ENCODE measurements at places on chromosomes 1 and 21. TPM values are rescaled to one million over a fixed set of nuclear protein-coding genes. Genes with fewer than 3 reads are reported as not detected.

The KCNK2 gene
- total RNA-seq = 43.7 TPM

The RBM15 gene
- 48.1 TPM for total RNA-seq

The S100A7 gene
- not detected for total RNA-seq

The TAF1A gene
- 27.4 TPM for total RNA-seq

The WDR64 gene
- 0.10 TPM for total RNA-seq

The RGS1 gene
- total RNA-seq = 0.52 TPM

DNA sequence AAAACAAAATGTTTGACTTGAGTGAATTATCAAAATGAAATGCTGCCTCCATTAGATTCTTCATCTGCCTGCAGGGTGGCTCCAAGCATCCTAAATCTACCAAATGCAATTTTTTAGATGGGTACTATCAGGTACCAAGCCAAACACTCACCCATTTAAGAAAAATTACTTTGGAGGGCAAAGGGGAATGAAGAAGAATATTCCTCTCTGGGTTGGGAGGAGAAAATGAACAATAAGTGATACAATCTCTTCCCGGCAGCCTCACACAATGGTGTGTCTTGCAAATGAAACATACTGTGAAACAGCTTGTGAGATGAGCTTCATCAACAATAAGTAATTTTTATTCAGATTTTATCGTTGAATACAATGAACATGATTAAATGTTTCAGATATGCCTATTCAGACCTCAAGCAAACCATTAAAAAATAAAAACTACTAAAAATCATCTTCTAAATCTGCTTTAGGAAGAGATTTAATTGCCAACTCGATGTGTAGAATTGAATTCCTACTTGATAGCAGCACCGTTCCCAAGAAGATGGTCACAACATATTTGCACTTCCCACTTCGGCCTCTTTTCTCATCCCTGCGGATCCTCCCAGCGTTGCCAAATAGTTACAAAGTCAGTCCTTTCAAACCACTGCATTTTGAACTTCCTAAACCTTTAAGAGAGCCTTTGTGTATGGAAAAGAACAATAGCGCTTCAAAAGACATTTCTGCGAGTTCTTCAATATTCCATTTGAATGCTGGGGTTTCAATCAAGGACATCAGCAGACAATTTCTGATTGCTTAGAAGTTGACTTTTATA lies 2.7 kb downstream of the DAB1 start:
- no peak for ATAC-seq

DNA sequence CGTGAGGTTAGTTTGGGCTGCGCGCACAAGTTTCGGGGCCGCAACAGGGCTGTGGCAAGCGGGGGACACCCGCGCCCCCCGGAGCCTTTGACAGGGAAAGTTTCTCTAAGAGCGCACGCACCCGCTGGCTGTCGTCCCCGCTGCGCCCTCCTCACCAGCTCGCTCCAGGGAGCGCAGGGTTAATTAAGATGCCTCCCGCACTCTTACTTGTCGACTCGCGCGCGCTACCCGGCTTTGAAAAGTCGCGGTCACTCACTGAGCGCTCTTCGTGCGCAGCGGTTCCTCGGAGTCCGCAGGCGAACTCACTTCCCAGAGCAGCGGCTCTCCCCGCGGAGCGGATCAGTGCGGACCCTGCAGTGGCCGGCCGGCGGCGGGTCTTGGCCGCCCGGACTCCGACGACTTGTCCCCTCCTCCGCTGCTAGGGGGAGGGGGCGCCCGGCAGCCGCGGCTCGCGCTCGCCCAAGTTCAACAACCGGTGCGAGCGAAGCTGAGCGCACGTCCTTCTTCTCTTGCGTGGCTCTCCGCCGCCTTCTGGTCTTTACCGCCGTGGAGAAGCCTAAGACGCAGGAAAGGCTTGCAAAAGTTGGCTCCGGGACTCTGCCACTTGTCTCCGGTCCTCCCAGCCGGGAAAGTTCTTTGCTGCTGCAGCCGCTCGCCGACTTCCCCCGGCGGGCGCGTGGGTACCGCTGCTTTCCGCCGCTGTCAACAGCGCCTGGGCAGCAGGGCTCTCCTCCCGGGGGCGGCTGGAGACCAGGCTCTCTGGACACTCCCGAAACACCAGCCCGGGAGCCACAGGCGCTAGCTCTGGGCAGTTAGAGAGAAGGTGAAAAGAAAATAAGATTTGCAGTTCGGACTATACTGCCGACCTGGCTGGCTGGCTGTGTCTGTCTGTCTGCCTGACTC lies 506 bp downstream of the JUN start:
- ATAC-seq = peak; percentile 13

- ATAC-seq = no peak
Observed at GRCh38 chr1:18012686-18013085, 94.9 kb upstream of the IGSF21 start.

DNA sequence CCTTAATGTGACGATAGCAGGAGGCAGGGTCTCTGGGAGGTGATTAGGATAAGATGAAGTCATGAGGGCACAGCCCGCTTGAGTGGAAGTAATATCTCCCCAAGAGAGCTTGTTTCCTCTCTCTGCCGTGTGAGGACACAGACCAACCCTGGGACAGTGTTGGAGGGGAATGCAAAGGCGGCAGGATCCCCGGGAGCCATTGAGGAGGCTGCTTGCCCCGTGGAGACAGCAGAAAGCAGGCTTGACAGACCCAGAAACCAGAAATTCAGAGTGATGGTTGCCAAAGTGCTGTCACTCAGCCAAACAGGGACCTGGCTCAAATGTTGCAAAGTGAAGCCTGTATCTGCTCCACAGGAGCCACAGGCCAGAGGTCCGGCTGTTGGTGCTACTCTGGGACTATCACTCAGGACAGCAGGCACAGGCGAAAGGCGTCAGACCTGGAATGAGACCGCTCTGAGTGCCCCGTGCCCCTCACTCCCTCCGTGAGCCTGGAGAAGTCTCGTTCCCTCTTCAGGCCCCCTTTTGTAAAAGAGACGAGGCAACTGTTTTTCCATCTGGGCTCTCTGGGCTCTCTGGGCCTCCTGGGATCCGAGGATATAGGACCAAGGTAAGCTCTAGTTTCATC lies 96.6 kb upstream of the VANGL1 start:
- no peak for ATAC-seq

- ATAC-seq = no peak
Observed at GRCh38 chr1:219732814-219733491, 120.0 kb upstream of the ZC3H11B start.

GRCh38 chr1:183025782-183026774 lies 2.9 kb downstream of the LAMC1 start:
- no peak for ATAC-seq

- ATAC-seq = peak; percentile 5
Observed at GRCh38 chr1:32701421-32701911, 1.1 kb downstream of the SYNC start.

- peak; percentile 82 for ATAC-seq
Observed at GRCh38 chr1:53182111-53182593, 14.5 kb upstream of the CPT2 start.

- ATAC-seq = peak; percentile 37
Observed at GRCh38 chr1:156725683-156726280, 2.5 kb upstream of the METTL25B start.

DNA sequence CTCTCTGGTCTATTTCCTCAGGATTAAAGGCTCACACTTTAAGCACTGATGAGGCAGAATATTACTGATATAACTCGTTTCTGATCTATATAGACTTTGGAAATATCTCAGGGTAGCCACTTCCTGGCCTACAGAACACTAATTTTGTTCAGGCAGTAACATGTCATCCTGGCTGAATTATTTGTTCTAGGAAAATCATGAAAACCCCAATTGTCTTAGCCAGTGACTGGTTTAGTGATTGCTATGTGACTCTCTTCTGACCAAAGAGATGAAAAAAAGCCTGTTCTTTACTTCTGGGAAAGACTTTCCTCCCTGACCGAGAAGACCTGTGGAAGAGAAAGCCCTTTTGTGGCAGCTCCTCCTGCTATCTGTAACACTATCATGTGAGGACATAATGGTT lies 453.7 kb downstream of the SETD4 start:
- no peak for ATAC-seq

DNA sequence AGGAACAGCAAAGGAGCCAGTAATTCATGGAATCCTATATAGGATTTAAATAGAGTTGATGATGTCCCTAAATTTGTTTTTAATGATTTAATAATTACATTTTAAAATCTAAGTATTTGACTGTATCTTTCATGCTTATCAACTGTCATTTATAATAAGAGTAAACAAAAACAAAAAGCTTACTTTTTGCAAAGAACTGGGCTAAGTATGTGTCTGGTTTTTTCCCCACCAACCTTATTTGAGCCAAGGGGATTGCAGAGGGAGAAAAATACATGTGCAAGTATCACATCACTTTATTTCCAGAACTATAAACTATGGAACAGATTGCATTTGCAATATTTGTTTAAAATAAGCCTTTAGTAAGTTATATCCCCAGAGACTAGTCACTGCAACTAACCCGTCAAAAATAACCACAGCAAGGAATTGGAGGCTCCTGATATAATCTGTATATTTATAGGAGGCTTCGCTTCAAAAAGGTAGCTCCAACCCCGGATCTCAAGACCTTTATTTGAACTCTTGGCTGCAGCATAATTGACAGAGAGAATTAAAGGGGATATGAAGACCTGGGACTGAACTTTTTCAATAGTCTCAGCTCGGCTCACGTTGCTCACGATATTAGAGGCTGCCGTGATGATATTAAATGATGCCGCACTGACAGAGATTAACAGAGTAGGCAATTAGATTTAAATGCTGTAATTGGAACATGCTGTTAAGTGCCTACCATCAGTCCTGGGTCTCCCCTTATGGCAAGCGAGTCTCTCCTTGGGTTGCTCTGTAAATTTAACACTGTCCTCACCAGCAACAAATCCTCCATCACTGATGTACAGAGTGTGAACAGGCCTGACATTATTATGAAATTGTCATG lies 329.1 kb upstream of the NFIA start:
- peak; percentile 42 for ATAC-seq

- peak; percentile 55 for ATAC-seq
Observed at GRCh38 chr1:1599030-1599934, 653 bp downstream of the FNDC10 start.

GRCh38 chr1:198440842-198441241 lies 99.6 kb downstream of the ATP6V1G3 start:
- peak; percentile 57 for ATAC-seq

DNA sequence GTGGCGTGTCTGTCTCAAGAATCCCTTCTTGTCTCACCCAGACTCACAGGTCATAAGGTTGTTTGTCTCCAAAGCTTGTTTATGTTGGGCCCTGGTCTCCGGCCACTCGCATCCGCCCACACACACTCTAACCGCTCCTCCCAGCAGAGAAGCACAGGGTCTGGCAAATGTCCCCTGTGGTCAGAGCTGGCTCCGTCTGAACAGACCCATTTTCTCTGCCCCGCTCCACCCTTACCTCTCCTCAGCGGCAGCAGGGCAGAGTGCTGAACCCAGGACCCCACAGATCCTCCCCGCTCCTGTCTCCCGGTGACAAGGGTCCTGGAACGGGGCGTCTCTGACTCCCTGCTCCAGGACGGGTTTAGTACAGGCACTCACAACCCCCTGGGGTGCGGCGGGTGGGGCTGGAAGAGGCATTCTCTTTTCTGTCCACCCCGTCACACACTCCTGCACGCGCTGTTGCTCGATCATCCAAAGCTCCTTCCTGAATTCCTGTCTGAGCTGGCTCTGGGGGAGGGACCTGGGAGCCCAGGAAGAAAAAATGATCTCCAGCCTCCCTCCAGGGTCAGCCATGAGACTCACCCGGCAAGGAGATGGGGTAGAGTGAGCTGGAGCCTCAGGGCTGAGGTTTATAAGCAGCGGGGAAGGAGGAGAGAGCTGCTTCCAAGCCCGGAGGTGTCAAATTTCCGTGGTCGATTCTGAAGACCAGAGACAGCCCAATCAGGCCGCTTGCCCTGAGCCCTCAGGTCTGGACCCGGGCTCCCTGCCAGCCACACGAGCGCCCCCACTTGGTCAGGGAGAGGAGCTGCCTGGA lies at the start of gene S100A13:
TSS of gene S100A13 (minus strand) at position 602 of the 811 bp plus-strand sequence. CDS start 1,033 bp downstream, outside the sequence.
- peak; percentile 90 for ATAC-seq

- ATAC-seq = no peak
Observed at GRCh38 chr1:99533909-99534637, 111.8 kb upstream of the PALMD start.

- ATAC-seq = no peak
Observed at GRCh38 chr1:7333094-7333493, 438.0 kb upstream of the VAMP3 start.

DNA sequence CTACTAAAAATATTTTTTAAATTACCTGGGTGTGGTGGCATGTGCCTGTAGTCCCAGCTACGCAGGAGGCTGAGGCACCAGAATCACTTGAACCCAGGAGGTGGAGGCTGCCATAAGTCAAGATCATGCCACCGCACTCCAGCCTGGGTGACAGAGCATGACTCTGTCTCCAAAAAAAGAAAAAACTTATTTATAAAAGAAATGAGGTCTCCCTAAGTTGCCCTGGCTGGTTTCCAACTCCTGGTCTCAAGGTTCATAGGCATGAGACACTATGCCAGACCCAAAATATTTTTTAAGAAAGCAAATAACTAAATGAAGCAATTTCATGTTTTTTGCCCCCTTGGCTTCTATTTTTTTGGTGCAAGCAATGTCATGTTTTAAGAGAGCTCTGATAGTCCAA lies 32.9 kb downstream of the EIF4G3 start:
- no peak for ATAC-seq

GRCh38 chr1:42952303-42953001 lies 6.2 kb downstream of the SLC2A1 start:
- ATAC-seq = peak; percentile 73

Data from motor neuron (in vitro differentiated cells).